ENCODE measurements at places on chromosomes 6 and 20. TPM values are rescaled to one million over a fixed set of nuclear protein-coding genes. Genes with fewer than 3 reads are reported as not detected.

- DNase-seq: no peak
Observed at GRCh38 chr6:34813028-34813713, 21.3 kb downstream of the BLTP3A start.

The L3MBTL1 gene
- 47.9 TPM for total RNA-seq

DNA sequence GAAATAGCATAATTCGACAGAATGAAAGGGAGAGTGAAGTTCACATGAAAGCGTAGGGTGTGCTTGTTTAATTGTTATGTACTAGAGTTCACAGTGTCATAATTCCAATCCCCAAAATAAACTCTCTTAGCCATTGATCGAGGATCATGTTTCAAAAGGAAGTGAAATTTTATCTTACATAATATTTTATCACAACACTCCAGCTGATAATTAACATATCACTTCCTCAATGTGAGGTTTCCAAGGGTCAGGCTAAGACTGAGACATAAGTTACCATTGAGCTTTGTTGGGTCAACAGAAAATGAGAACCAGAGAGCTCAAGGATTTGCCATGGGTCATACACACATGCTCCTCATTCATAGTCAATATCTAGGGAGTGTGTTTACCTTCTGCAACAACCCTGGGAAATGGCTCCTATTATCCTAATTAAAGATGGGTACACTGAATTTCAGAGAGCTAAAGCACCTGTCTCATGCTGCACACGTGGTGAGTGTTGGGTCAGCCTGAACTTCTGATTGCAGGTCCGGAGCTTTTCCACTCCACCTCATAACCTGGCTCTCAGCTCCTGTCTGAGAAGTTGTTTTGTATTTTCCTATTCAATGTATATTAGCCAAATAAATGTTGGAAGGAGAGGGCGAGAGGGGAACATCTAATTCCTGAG, 3.0 kb downstream of the GSTA2 start:
- DNase-seq: no peak

DNA sequence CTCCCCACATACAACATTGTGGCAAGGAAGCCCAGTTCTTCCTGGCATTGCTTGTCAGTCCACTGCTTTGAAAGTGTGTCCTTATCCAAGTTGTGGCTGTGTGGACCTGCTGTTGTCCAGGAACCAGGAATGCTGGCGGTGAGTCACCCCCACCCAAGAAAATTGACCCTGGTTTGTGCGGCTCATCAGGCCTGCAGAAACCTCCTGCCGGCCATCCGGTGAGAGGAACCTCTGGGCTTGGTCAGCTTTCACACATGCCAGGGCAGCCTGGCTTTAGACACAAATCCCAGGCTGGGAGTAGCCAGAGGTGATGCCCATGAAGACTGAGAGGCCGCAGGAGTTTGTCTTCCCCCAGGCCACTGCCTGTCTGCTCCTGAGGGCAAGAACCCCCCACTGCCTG, 223.6 kb downstream of the TTLL2 start:
- DNase-seq: no peak

The RUNX2 gene
- total RNA-seq: 4.1 TPM

The ZNF391 gene
- total RNA-seq: 13.7 TPM

DNA sequence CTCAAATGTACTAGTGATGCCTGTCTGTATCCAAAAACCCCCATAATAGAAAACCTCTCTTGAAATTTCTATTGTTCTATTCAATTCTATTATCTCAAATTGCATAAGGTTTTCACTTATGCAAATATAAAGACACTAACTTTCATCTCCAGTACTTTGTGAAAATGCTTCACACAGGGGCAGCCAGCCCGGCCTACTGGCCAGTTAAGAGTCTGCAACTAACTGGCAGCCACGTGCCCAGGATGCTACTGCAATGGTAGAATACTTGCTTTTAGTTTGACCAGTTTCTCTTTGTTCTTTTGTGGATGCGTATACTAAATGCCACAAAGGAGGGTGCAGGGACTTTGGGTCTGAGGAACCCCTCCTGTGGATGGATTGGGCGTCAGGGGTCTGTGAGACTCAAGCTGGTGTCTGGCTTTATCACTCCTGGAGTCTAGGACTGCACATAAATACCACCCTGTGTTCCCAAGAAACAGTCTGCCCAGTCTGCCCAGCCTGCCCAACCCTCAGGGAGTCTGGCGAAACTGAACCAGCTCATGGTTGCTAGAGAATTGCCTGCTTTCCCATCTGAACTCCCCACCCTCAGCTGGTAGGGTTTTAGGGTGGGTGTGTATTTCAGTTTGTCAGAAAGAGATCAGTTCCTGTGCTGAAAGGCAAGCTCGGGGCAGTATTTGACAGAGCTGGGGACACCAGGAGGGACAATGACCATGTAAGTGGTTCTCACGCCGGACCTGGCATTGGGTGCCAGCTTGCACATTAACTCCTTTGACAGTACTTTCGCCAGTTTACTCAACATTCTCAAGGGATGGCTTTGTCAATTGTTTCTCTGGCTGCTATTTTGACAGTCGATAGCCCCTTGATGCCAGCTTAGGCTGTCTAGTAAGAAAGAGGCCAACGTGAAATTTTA, 558.2 kb upstream of the JAG1 start:
- DNase-seq: no peak

GRCh38 chr6:153591159-153591558, 447.9 kb upstream of the OPRM1 start:
- no peak for DNase-seq

DNA sequence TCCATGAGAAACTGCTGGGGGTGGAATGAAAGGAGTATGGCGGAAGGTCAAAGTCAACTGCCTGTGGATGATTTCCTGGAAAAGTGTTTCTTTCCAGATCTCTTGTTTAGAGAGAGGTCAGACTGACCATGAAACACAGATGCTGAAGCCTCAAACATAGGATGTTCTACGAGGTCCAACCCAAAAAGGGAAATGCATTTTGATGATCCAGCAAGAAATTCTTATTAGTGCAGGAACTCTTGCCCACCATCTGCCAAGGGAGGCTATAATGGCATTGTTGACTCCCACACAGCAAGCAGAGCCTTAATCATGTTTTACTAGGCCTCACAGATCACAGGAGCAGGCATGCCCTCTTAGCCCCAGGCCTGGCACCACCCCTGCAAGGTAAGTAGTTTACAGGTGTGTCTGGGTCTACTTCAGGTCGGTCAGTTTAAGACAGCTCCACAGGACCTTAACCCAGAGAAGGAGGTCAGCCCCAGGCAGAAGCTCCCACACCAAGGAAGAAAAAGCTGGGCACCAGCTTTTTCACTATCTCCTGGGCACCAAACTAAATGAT, 67.6 kb upstream of the CNKSR3 start:
- no peak for DNase-seq

DNA sequence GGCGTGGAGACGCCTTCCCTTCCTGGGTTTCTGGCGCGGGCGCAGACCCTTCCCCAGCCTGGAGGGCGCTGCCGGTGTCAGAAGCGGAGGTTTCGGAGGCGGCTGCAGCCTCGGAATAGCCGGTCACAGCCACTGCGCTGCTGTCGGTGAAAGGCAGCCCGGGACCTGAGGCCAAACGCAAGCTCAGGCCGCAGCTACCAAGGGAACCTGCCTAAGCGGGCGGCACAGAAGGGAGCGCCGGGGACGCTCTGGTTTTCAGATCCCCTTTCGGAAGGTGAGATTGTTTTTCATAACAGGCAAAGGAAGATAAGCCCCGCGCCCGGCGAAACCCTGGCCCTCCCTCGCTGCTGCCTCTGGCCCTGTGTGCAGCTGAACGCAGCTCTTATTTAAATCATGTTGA, 116.5 kb downstream of the FAM120B start:
- no peak for DNase-seq

The MROH8 gene
- total RNA-seq: 10.2 TPM

The GTPBP2 gene
- 36.4 TPM for total RNA-seq

The LY6G6D gene
- not detected for total RNA-seq

The HLA-DOB gene
- 1.3 TPM for total RNA-seq

The IRF4 gene
- total RNA-seq: 1.6 TPM

DNA sequence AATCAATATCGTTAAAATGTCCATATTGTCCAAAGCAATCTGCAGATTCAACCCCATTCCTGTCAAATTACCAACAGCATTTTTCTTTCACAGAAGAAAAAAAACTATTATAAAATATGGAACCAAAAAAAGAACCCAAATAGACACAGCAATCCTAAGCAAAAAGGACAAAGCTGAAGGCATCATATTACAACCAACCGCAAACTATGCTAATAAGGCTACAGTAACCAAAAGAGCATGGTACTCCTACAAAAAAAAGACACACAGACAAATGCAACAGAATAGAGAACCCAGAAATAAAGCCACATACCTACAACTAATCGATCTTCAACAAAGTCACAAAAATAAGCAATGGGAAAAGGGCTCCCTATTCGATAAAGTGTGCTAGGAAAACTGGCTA, 49.2 kb downstream of the RNGTT start:
- DNase-seq: no peak

DNA sequence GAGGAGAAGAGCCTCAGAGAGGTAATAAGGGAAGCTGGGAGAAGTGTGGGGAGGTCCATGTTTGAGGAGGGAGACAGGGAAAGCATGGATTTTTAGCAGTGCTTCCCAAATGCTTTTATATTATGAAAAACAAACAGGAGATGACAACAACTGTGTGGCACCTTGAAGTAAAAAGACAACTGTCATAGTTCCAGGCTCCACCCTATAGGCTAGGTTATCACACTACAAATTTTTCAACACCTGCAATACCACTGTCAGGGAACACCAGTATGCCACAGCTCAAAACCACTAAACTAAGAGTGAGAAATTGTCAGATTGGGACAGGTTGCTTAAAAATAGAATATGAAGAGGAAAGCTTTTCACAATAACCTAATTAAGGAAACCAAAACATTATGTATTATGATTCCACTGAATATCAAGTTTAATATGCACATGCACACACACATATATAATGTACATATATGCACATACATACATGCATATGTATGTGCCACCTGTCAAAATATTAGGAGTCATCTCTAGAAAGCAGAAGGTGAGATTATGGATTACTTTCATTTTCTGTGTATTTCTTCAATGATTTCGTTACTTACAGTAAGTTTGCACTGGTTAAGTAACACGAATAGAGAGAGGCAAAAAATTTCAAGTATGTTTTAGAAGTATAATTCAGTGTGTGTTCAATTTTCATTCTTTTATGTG, 261.2 kb downstream of the PTPRK start:
- DNase-seq: no peak

DNA sequence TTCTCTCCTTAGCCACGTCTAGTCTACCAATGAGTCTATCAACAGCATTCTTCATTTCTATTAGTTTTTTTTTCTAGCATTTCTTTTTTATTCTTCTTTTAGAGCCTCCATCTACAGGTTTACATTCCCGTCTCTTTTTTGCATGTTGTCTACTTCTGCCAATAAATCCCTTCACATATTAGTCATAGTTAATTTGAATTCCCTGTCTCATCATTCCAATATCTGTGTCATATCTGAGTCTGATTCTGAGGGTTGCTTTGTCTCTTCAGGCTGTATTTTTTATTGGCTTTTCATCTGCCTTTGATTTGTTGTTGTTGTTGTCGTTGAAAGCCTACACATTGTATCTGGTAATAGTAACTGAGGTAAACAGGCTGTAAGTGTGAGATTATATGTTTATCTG, 104.6 kb downstream of the HMGCLL1 start:
- no peak for DNase-seq

- no peak for DNase-seq
Observed at GRCh38 chr20:49979030-49979832, 3.5 kb upstream of the SNAI1 start.

GRCh38 chr6:74434171-74434570, 738.2 kb downstream of the CD109 start:
- no peak for DNase-seq

DNA sequence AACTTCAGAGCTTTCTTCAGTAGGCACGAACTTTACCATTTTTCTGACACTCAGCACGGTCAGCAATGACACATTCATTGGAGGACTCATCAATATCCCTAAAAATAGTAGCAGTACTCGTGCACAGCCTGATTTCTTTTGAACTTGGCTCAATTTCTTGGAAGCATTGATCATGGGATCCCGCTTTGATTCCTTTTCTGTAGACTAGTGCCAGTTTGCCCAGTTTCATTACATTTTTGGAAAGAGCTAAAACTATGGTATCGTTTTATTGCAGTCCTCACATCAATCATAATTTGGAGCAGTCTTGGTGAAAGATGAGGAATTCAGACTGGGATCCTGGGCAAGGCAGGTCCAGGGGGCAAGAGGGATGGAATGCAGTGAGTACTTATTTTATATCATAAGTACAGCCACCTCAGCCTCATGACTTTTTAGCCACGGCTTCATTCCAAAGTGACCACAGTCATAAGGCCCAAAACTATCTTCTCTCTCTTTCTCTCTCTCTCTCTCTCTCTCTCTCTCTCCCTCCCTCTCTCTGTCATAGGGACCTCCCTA, 170.9 kb upstream of the AKAP12 start:
- DNase-seq: no peak

- no peak for DNase-seq
Observed at GRCh38 chr6:167528239-167528638, 203.4 kb downstream of the TTLL2 start.

- DNase-seq: no peak
Observed at GRCh38 chr6:52108128-52108527, 20.7 kb upstream of the PKHD1 start.

DNA sequence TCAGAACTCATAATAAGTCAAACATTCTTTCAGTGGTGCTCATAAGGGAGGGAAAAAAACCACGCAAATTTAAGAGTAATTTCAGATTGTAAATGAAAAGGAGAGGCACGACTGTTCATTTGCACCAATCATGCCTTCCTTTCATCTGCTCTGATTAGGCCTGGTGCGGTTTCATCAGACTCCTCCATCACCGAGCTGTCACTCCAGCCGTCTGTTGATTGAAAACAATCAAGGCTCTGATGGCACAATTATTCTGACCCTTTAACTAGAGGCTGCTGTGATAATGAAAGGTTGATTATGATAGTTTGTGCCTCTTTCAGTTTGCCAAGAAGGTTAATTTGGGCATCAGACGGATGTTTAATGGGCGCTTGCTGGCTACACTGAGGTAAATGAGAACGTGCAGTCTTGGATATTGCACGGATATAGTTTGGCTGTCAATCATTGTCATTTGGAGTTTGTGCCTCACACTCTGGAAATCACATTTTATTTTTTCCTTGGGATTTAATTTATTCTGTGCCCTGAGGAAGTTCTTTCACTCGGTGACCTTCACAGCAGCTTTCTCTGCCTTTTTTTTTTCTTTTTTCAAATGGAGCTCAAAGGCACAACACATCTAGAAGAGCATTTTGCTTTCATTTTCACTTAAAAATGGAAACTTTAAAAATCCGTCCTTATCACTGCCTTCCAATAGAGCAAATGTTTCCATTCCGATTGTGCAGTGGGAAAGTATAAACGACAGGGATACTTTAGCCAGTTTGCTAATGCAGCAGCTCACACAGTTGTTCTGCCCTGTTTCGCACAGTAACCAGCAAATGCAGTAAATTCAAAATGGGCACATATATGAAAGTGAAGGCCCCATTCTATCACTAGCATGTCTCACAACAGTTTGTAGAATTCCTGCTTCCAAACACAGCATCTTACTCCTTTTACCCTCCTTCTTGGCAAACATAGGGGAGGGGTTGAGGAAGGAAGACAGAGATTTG, 172.8 kb downstream of the KLHL32 start:
- no peak for DNase-seq

DNA sequence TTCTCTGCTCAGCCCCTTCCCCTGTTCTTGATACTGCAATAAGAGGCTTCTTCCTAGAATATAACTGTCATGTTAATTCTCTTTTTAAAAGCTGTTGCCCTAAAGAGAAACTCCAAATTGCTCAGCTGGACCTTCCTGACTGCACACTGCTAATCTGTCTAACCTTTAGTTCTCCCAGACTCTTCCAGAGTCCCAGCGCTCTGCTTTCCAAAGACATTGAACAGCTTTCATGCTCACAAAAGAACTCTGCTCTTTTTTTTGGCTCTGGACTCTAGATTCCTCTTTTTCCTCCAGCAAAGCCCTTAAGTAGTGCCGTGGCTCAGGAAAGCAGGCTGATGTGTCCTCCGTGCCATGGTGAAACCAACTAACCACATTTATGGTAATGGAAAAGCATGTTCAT, 356.6 kb upstream of the RSPO3 start:
- DNase-seq: no peak
